DND-41 (cell line): ENCODE measurements at places on chromosomes 5 and 9.
A peak's percentile ranks its signal among the peaks of the same experiment; 100 is the strongest.

- DNase-seq = no peak
Observed at GRCh38 chr9:85742597-85742936, 813 bp upstream of the AGTPBP1 start.

GRCh38 chr9:127209220-127209619 lies 55.4 kb upstream of the GARNL3 start:
- DNase-seq = no peak

DNA sequence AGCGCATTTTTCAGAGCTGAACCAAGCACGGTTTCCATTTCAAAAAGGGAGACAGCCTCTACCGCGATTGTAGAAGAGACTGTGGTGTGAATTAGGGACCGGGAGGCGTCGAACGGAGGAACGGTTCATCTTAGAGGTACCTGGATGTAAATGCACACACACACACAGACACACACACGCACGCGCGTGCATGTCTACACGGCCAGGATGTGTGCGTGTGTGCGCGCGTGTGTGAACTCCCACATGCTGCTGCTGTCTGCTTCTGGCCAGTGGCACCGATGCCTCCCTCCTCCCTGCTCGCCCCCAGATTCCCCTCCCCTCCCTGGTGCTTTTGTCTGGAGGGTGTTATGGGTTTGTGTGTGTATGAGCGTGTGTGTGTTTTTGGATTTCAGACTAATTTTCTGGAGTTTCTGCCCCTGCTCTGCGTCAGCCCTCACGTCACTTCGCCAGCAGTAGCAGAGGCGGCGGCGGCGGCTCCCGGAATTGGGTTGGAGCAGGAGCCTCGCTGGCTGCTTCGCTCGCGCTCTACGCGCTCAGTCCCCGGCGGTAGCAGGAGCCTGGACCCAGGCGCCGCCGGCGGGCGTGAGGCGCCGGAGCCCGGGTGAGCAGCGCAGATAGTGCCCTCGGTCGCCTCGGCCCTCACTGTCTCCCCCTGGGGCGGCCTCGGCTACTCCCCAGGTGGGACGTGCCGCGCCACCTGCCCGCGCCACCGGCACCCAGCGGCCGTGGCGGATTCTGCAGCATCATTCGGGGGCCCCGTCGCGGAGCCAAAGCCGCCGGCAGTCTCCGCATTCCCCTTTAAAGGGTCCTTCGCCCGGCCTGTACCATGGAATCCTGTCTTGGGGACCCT lies at the start of gene NTRK2:
Gene NTRK2, plus strand, starts transcription at position 442 of the 850 bp plus-strand sequence. CDS start 1,020 bp downstream, outside the sequence.
- no peak for DNase-seq

GRCh38 chr5:9667906-9668305 lies 37.8 kb upstream of the TAS2R1 start:
- DNase-seq = no peak

DNA sequence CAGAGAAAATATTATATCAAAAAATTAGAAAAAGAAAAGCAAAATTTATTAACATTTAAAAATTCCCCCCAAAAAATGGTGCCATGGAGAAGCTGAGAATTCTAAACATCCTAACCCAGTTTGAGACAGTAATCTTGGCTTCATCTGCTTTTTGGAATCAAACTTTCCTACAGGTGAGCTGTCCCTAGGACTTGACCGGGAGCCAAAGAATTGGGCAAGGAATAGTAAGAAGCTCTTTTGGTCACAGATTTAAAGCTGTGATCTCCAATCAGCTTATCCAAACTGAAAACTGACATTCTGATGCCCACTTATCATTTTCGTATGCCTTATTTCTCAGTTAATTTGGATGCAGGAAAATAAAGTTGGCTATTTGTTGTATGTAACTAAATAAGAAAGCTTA lies 457.3 kb upstream of the DMAC1 start:
- DNase-seq = no peak

GRCh38 chr5:160175438-160176218 lies 53.7 kb upstream of the FABP6 start:
- DNase-seq = no peak

DNA sequence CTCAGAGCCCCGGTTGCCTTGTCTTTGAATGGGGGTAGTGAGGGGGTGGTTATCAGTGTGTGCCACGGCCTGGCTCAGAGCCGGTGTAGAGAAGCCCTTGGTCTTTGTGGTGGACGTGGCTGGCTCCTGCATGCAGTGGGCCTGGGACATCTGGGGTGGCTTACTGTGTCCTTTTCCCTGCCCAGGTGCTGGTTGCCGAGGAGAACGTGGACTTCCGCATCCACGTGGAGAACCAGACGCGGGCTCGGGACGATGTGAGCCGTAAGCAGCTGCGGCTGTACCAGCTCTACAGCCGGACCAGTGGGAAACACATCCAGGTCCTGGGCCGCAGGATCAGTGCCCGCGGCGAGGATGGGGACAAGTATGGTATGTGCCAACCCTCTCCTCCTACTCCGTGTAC lies 16.5 kb downstream of the FGF18 start:
- DNase-seq = no peak

GRCh38 chr9:119027901-119028699 lies 341.1 kb downstream of the BRINP1 start:
- no peak for DNase-seq

- no peak for DNase-seq
Observed at GRCh38 chr9:130846487-130847305, 11.6 kb downstream of the ABL1 start.

- no peak for DNase-seq
Observed at GRCh38 chr9:78507037-78507436, 210.1 kb downstream of the PSAT1 start.

GRCh38 chr5:116577064-116577788 lies 2.6 kb upstream of the SEMA6A start:
- peak; percentile 12 for DNase-seq

DNA sequence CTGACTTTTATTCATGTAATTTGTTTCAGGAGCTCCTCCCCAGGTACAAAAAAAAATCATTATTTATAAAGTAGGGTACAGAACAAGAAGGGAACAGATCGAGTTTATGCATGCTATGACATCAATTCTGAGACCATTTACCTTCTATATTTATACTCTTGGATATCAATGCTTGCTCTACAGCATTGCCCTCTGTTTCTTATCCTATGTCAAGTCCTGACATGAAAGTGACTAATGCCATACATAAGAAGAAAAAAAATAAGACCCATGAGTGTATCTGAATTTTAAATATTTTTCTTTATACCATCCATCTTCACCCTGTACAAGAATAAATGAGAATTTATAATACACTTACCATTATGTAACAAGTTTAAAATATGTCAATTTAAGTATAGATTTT lies 2016.3 kb upstream of the CDH9 start:
- no peak for DNase-seq

DNA sequence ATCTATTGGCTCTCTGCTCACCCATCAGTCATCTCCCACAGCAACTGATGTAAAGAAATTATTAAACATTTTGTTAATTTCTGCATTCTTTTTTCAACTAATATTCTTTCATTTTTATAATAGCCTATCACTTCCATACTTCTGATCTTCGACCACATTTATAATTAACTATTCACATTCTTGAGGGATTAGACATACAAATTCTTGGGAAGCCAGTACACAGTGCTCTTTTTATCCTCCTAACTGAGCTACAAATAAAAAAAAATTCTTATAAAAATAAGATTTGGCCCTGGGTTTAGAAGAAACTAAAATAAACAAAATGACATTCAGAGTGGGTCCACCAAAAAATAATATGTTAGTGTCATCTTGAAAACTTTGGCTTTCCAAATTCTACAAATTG lies 103.7 kb upstream of the ITGA1 start:
- no peak for DNase-seq

GRCh38 chr5:1761453-1761755 lies 38.2 kb downstream of the MRPL36 start:
- DNase-seq = no peak

DNA sequence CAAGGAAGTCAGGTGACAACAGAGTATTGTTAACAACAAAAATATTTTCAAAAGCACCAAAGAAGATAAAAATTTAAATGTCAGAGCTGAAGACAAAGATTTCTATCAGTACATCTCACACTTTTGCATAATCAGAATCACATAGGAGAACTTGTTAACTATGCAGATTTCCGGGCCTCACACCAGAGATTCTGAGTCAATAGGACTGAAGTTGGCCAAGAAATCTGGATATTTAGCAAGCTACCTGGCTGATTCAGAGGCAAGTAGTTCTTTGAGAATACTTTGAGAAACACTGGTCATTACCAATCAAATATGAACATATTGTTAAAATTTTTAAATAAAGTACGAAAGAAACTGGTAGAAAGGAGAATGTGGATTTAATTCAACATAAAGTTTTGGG lies 80.5 kb upstream of the GLIS3 start:
- no peak for DNase-seq

DNA sequence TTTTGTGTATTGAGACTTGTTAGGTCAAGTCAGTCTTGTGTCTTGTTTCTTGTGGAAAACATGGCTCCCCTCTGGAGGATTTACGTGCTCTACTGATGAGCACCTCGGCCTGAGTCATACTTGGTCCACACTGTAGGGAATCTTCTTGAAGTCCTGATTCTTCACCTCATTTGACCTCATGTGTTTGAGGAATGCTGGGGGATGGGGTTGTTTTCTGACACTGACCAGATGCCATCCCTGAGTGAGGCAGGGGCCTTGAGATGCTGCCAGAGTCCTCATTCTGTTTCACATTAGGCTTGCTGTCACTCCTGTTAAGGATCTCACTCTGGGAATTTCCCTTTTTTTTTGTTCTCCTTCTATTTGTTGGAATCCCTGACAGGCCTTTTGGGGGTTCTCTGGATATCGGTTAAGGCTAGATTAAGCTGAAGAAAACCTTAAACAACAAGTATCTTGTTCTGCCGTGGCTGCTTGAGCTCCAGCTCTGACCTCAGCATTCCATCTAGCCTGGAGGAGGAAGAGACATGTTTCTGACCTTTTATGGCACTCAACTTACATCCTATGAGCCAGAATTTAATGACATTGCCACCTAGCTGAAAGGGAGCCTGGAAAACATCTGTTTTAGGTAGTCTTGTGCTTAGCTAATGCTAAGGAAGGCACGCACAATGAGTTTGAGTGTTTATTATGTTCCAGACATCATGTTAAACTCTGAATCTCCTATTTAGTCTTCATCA lies 20.6 kb downstream of the TCOF1 start:
- DNase-seq = no peak

DNA sequence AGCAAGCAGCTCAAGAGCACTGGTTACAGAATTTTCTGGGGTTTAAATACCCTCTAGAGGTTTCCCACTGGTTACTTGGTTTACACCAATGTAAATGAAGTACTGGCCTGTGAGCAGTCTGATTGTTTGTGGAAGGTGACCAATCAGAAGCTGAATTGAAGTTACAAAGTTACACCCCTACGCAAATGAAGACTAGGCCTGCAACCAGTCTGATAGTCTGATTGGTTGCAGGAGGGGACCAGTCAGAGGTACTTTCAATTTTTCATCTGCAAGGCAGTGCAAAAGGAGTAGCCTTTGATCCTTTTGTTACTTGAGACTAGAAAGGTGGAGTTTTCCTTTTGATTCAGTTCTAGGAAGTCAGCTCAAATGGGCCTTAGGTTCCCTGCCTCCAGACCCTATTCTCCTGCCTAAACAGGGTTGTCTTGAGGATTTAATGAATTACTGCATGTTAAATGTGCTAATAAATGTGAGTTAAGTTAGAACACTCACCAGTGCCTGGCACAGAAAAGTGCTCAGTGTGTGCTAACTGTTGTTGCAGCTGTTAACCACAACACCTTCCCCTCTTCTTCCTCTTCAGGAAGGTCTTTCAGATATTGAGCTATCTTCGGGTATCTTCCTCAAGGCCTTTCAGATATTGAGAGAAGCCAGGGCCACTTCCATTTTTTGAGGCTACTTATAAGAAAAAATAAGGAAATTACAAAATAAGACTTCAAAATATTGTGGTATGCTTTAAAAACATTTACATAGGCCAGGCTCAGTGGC lies 32.1 kb upstream of the CLINT1 start:
- peak; percentile 52 for DNase-seq

DNA sequence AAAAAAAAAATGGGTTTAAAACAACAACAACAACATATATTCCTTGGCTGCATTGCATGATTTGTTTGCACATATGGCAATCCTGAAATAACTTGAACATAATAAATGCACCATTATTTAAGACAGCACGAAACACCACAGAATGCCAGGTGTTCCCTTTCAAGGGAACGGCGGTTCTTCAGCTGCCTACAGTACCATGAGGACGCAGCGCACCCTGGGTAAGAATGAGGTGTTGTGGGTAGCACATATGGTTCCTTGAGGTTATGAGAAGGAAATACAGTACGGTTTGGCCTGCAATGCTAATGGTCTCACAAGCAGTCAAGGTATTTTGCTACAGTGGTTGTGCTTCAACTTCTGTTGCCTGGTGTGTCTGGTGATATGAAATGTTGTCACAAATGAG lies 174.8 kb downstream of the SLC12A2 start:
- no peak for DNase-seq
